ENCODE measurements at places on chromosomes 2 and 18.
A peak's percentile ranks its signal among the peaks of the same experiment; 100 is the strongest.

- no peaks in the 10 kb centered on the region for H3K27me3 ChIP-seq
- no peaks in the 10 kb centered on the region for H3K4me1 ChIP-seq
- H3K27ac ChIP-seq, result no peak overlapping the region
- no peak overlapping the region for H3K4me3 ChIP-seq
- no peaks in the 10 kb centered on the region for H3K36me3 ChIP-seq
These were observed 160.4 kb downstream of the DOCK10 start for GRCh38 chr2:224881846-224882245.

- peaks cover 47% of the 10 kb centered on the region for H3K4me1 ChIP-seq
- H3K36me3 ChIP-seq, result no peaks in the 10 kb centered on the region
- no peaks in the 10 kb centered on the region for H3K27me3 ChIP-seq
- H3K27ac ChIP-seq, result no peak overlapping the region
- no peak overlapping the region for H3K4me3 ChIP-seq
These were observed 157.0 kb upstream of the NDUFV2 start for GRCh38 chr18:8945514-8945913.

DNA sequence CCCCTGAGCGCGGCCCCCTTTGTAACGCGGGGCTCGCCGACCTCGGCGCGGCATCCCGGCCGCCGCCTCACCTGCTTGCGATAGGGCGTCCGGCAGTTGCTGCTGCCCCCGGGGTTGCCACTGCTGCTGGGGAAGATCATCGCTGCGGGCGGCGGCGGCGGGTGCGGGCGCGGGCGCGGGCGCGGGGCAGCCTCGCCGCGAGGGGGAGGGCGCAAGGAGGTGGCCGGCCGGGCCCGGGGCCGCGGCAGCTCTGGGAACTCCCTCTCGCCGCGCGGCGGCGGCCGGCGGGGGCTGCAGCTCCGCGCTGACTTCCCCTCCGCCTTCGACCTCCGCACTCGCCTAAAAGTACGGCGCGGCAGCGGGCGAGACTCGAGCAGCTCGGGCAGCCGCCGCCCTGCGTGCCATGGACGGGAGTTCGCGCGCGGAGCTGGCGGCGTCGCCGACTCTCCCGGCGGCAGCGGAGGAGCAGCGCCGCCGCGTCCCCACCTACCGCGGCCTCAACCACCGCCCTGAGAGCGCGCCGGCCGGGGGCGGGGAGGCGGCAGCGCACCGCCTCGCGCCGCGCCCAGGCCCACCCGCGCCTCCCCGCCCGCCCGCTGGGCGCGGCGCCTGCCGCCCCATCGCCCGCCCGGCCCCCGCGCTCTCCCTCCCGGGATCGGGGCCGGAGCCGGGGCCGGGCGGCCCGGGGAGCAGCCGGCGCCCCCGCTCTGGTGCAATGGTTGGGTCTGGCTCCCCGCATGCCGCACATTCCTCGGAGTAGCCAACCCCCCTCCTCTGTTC lies 86.0 kb downstream of the RBMS1 start:
- no peaks in the 10 kb centered on the region for H3K36me3 ChIP-seq
- H3K27me3 ChIP-seq, result no peaks in the 10 kb centered on the region
- peaks cover 11% of the 10 kb centered on the region for H3K4me1 ChIP-seq
- H3K27ac ChIP-seq, result peak overlapping the region; percentile 62

- 0 out of 2 replicates have a peak, but pooled peaks cover 2% of the 10 kb centered on the region for H3K36me3 ChIP-seq
- no peaks in the 10 kb centered on the region for H3K4me1 ChIP-seq
- no peak overlapping the region for H3K4me3 ChIP-seq
- no peaks in the 10 kb centered on the region for H3K27me3 ChIP-seq
- H3K27ac ChIP-seq, result no peak overlapping the region
- no peak for DNase-seq
These were observed 54.9 kb downstream of the NUP35 start for GRCh38 chr2:183179156-183179555.

DNA sequence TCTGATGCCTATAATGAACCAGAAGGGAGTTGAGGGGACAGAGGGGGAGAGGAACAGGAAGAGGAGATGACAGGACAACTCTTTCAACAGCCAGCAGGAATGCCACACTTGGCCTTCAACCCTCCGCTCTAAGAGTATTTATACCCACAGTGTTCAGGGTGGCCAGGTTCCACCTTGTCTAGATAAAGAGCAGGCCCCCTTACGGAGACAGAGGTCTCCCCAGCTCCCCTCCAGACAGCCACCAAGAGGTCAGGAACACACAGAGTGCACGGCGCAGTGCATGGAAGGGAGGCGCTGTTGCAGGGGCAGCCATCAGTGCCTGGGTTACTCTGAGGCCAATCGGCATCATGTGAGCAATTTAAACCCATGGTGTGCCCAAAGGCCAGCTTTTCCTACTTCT lies 176.9 kb downstream of the SMAD7 start:
- H3K27ac ChIP-seq, result no peak overlapping the region
- H3K36me3 ChIP-seq, result no peaks in the 10 kb centered on the region
- peaks cover 5% of the 10 kb centered on the region for H3K4me1 ChIP-seq
- no peak overlapping the region for H3K4me3 ChIP-seq

DNA sequence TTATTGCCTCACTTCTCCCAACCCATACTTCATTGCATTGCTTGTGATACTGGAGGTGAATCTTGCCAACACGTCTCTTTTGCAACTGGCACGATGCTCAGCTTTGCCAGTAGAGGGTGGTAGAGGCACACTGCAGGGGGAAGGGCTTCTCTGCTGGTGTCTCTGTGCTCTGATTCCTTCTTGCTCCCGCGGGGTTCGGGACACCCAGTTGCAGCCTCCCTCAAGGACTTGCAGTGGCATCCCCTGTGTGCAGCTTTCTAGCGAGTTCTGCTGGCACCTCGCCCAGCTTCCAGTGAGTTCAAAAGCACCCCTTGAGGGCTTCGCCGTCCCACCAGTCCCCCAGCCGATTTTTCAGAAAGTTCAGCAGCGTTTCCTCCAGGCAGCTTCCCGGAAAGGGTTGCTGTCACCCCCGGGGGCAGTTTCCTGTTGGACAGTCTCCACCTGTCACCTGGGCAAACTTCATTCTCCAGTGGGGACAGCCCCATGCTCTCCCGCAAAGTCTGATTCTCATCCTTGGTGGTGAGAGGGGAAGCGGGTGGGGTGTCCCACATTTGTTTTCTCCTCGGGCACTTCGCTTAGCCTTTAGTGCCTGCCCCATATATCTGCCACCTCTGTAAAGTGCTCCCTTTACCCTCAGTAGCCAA lies 35.4 kb upstream of the EN1 start:
- H3K36me3 ChIP-seq, result no peaks in the 10 kb centered on the region
- peaks cover 4% of the 10 kb centered on the region for H3K4me1 ChIP-seq
- DNase-seq, result peak; percentile 57
- peaks cover 12% of the 10 kb centered on the region for H3K27me3 ChIP-seq

DNA sequence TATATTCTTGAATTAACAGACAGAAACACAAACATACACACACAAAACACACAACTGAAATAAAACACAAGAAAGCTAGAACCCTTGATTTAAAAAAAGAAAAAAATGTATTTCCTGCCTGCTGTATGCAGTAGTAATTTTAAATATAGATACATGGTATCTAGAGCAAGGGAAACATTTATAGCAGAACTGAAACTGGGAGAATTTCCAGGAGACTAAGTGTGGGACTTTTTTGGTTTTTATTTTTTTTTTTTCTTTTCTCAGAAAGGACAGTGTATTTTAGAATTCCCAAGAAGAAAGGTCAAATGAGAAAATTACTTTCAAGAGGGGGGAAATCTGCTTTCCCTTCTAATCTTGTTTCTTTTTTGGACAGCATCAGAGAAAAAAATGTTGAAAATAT lies 558.9 kb upstream of the PKDCC start:
- DNase-seq, result no peak
- no peaks in the 10 kb centered on the region for H3K27me3 ChIP-seq
- no peak overlapping the region for H3K27ac ChIP-seq
- H3K4me3 ChIP-seq, result no peak overlapping the region
- no peaks in the 10 kb centered on the region for H3K36me3 ChIP-seq

GRCh38 chr2:30758191-30758651 lies 49.0 kb downstream of the CAPN13 start:
- H3K4me1 ChIP-seq, result no peaks in the 10 kb centered on the region
- no peak overlapping the region for H3K27ac ChIP-seq
- H3K4me3 ChIP-seq, result no peak overlapping the region

- H3K4me3 ChIP-seq, result no peak overlapping the region
- H3K27ac ChIP-seq, result no peak overlapping the region
- H3K36me3 ChIP-seq, result no peaks in the 10 kb centered on the region
- DNase-seq, result no peak
- no peaks in the 10 kb centered on the region for H3K27me3 ChIP-seq
- no peaks in the 10 kb centered on the region for H3K4me1 ChIP-seq
These were observed 60.7 kb downstream of the ACVR1 start for GRCh38 chr2:157815421-157815820.

- H3K4me3 ChIP-seq, result no peak overlapping the region
- no peaks in the 10 kb centered on the region for H3K36me3 ChIP-seq
- no peaks in the 10 kb centered on the region for H3K27me3 ChIP-seq
- no peak overlapping the region for H3K27ac ChIP-seq
- no peaks in the 10 kb centered on the region for H3K4me1 ChIP-seq
- DNase-seq, result no peak
These were observed 142.0 kb downstream of the PRKCE start for GRCh38 chr2:45793305-45793962.

- no peak overlapping the region for H3K27ac ChIP-seq
- H3K36me3 ChIP-seq, result no peaks in the 10 kb centered on the region
- peaks cover 20% of the 10 kb centered on the region for H3K4me1 ChIP-seq
- H3K4me3 ChIP-seq, result no peak overlapping the region
- H3K27me3 ChIP-seq, result no peaks in the 10 kb centered on the region
These were observed 55.6 kb upstream of the FOSL2 start for GRCh38 chr2:28336982-28337627.

- no peak for DNase-seq
- H3K27ac ChIP-seq, result no peak overlapping the region
- no peaks in the 10 kb centered on the region for H3K27me3 ChIP-seq
- H3K36me3 ChIP-seq, result no peaks in the 10 kb centered on the region
- H3K4me1 ChIP-seq, result no peaks in the 10 kb centered on the region
These were observed 187.8 kb upstream of the FAM98A start for GRCh38 chr2:33786881-33787280.

- no peaks in the 10 kb centered on the region for H3K27me3 ChIP-seq
- no peaks in the 10 kb centered on the region for H3K36me3 ChIP-seq
- H3K4me3 ChIP-seq, result no peak overlapping the region
- no peaks in the 10 kb centered on the region for H3K4me1 ChIP-seq
- no peak overlapping the region for H3K27ac ChIP-seq
- DNase-seq, result no peak
These were observed 10.8 kb upstream of the BUB1 start for GRCh38 chr2:110688594-110689091.

DNA sequence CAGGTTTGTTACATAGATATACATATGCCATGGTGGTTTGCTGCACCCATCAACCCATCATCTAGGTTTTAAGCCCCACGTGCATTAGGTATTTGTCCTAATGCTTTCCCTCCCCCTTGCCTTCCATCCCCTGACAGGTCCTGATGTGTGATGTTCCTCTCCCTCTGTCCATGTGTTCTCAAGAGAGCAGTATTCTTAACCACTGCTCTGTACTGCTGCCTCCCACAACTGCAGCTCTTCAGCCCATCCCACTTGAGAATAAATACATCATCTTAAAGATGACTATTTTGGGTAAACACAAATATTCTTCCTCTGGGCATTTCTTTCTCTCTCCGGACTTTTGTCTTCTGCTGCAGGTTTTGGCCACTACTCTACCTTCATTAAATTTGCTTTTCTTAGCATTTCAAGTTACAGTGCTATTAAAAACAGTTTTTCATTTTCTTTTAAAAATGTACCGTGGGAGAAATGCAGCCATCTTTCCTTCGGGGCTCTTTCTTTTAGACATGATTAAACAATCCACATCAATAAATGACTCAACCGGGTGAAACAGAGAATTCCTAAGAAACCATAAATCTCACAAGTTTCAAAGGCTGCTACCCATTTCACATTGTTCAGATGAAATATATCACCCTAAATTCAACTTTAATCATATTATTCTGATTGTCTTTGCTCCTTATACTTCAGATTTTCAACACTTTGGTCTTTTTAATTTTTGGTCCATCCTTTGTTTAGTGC lies 323.4 kb downstream of the GALNT13 start:
- no peak overlapping the region for H3K27ac ChIP-seq
- H3K27me3 ChIP-seq, result no peaks in the 10 kb centered on the region
- H3K4me3 ChIP-seq, result no peak overlapping the region
- no peaks in the 10 kb centered on the region for H3K4me1 ChIP-seq
- H3K36me3 ChIP-seq, result no peaks in the 10 kb centered on the region
- DNase-seq, result no peak

GRCh38 chr2:75516378-75517360 lies 44.1 kb downstream of the EVA1A start:
- no peak overlapping the region for H3K4me3 ChIP-seq
- H3K27ac ChIP-seq, result no peak overlapping the region
- peaks cover 5% of the 10 kb centered on the region for H3K27me3 ChIP-seq
- H3K4me1 ChIP-seq, result no peaks in the 10 kb centered on the region
- no peak for DNase-seq

- H3K27me3 ChIP-seq, result no peaks in the 10 kb centered on the region
- no peak for DNase-seq
- H3K4me1 ChIP-seq, result no peaks in the 10 kb centered on the region
- no peak overlapping the region for H3K4me3 ChIP-seq
- no peak overlapping the region for H3K27ac ChIP-seq
These were observed 239.5 kb downstream of the CNTNAP5 start for GRCh38 chr2:124264551-124265091.

- no peak overlapping the region for H3K27ac ChIP-seq
- H3K4me3 ChIP-seq, result no peak overlapping the region
- H3K27me3 ChIP-seq, result no peaks in the 10 kb centered on the region
- no peak for DNase-seq
These were observed 77.9 kb downstream of the LIMS1 start for GRCh38 chr2:108612153-108612513.

GRCh38 chr18:22883179-22883578 lies 49.9 kb upstream of the RBBP8 start:
- H3K27ac ChIP-seq, result no peak overlapping the region
- DNase-seq, result no peak
- H3K36me3 ChIP-seq, result no peaks in the 10 kb centered on the region
- H3K4me1 ChIP-seq, result no peaks in the 10 kb centered on the region

GRCh38 chr2:200184748-200185627 lies 121.5 kb upstream of the SPATS2L start:
- H3K27me3 ChIP-seq, result 0 out of 2 replicates have a peak, but pooled peaks cover 6% of the 10 kb centered on the region
- no peak overlapping the region for H3K4me3 ChIP-seq
- no peaks in the 10 kb centered on the region for H3K36me3 ChIP-seq
- no peak for DNase-seq
- H3K27ac ChIP-seq, result no peak overlapping the region
- no peaks in the 10 kb centered on the region for H3K4me1 ChIP-seq

DNA sequence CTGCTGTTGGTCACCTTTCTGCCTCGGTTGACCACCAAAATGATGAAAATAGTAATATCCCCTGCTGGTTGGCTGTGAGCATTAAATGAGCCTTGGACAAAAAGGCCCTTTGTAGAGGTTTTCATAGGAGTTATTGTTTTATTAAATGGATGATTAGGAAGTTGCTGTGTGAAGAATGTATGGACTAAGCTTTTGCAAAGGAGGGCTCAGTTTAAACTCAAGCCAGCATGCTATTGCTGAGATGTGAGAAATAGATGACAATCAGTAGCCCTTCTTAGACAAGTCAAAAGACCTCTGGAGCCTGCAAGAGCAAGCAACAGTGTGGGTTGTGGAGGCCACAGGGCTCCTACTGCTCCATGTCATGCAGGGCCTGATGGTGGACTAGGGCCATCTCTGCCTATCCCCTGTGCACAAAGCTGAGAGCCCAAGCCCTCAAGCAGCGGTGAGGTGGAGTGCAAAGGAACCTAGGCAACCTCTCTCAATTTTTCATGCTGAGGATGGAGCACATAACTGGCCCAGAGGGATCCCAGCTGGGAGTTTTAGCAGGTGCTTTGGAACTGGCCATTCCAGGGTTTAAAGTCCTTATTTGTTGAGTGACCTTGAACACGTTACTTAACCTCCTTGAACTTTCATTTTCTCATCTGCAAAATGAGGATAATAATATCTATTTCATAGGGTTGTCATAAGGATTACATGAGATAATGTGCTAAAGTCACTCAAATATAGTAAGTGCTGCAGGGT lies 37.1 kb downstream of the FOSL2 start:
- no peak overlapping the region for H3K4me3 ChIP-seq
- no peak overlapping the region for H3K27ac ChIP-seq
- H3K36me3 ChIP-seq, result no peaks in the 10 kb centered on the region

Data from HCT116 (cell line).